ENCODE measurements at places on chromosomes 1 and 21. TPM values are rescaled to one million over a fixed set of nuclear protein-coding genes. Genes with fewer than 3 reads are reported as not detected.

GRCh38 chr1:57270927-57271698, 152.7 kb downstream of the DAB1 start:
- no peak for DNase-seq

- DNase-seq, result no peak
Measured at GRCh38 chr1:85734931-85735330, 26.7 kb upstream of the ZNHIT6 start.

GRCh38 chr1:145962157-145963102, 1.9 kb downstream of the ANKRD34A start:
- no peak for DNase-seq

GRCh38 chr1:38539931-38540330, 319.6 kb downstream of the RRAGC start:
- no peak for DNase-seq

DNA sequence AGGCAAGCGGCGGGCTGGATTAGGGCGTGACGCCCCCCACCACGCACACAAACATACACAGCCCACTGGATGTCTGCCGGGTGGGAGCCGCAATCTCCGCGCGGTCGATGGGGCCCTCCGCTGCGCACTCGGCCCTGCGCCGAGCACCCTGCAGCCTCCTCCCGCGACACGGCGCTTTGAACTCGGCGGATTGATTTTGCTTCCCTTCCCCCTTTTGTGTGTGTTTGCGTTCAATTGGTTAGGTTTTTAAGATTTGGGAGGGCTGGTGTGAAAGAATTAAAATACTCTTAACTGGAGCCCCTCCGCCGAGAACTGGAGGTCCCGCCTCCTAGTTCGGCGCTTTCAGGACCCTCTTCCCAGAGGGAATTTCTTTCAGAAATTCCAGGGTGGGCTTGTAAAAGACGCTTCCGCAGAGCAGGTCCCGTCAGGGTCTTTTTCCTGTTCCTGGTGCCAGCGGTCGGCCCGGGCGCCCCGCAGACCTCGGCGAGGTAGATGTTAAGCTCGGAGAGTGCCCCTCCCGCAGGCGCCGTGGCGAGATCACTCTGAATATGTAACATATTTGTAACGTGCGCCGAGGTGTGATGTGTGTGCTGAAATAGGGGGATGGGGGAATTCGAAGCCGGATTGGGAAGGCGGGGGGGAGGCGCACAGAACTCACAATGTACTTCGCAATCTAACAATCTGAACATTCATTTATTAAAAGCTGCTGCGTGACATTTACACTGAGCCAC, 8.0 kb upstream of the BARHL2 start:
- DNase-seq, result no peak

The DIRAS3 gene
- total RNA-seq, result 0.13 TPM

The KRTAP21-2 gene
- total RNA-seq, result not detected

The S100A7A gene
- not detected for total RNA-seq

The FCRL1 gene
- not detected for total RNA-seq
